ENCODE measurements at places on chromosomes 7 and 10. TPM values are rescaled to one million over a fixed set of nuclear protein-coding genes. Genes with fewer than 3 reads are reported as not detected.

DNA sequence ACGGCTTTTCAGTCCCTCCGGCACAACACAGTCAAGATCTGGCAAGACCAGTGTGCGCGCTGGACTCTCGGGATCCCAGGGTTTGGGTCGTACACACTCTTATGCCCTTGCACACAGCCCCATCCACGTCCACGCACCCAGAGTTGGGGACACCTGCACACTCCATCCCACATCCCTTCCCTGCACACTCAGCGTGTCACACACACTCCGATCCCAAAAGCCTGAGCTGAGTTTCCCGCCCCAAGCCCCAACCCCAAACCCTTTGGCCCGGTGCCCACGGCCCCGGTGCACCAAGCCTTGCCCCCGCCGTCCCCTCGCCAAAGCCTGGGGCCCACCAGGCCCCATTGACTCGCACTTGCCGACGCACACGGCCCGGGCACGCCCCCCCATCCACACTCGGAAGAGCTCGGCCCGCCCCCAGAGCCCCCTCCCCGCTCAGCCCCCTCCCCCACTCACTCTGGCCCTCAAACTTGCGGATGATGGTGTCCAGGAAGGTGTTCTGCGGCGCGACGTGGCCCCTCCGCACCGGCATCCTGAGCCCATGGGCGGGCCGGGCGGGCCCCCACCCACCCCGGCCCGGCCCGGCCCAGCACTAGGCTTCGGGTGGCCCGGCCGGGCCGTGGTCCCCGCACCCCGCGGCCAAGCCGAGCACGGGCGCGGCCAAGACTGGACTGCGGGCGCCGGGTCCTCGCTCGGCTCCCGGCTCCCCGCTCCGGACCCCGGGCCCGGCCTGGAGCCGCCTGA lies 567 bp downstream of the KCNH2 start:
- no peak for DNase-seq

DNA sequence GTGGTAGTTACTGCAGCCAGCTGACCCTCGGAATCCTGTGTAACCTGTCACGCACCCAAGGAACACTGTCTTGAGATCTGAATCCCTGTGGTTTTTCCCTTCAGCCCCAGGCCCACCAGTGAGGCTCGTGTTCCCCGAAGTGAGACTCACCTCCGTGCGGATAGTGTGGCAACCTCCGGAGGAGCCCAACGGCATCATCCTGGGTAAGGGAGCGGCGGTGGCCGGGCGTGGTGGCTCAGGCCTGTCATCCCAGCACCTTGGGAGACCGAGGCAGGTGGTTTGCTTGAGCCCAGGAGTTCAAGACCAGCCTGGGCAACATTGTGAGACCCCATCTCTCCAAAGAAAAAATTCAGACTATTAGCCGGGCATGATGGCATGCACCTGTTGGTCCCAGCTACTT lies 549.9 kb upstream of the FOXK1 start:
- no peak for DNase-seq

DNA sequence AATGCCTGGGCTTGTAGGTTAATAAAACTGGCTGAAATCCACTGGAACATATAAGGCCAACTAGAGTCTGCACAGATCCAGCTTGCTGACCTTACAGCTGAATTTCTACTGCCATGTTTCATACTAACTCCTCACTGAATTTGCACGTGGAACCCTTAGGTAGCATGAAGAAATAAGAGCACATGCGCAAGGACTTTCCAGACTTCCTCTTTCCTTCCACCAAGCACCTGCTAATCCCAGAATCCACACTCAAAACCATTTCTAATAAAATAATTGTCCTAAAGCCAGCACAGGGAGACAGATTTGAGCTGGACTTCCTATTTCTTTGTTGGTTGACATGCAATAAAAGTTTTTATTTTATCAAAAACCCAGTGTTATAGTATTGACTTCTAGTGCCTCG lies 46.8 kb downstream of the NPVF start:
- no peak for DNase-seq

DNA sequence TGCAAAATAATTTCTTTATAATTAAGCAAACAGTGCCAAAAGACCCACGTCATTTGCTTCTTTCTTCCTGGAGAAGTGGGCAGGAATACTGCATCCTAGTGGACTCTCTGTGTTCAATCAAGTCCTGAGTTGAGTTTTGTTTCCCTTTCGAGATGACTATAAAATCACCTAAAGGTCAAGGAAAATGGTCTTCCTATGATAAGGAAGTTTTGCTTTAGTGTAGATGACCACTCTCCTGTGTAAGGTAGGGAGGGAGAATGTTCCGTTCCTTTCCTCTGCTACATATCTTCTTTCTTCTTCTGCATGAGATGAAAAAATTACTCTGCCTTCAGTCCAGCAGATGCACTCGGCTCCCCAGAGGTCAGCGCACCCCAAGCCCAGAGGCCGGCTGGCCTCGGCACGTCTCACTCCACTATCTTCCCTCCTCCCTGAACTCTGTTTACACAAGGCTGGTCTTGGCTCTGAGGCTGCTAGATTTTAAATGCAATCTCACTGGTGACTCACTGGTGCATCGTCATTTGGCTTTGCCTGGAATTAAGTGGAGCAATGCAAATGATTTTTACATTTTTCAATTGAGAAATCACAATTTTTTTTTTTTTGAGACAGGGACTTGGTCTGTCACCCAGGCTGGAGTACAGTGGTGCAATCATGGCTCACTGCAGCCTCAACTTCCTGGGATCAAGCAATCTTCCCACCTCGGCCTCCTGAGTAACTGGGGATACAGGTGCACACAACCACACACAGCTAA lies 18.6 kb upstream of the VDAC2 start:
- peak; percentile 89 for DNase-seq

DNA sequence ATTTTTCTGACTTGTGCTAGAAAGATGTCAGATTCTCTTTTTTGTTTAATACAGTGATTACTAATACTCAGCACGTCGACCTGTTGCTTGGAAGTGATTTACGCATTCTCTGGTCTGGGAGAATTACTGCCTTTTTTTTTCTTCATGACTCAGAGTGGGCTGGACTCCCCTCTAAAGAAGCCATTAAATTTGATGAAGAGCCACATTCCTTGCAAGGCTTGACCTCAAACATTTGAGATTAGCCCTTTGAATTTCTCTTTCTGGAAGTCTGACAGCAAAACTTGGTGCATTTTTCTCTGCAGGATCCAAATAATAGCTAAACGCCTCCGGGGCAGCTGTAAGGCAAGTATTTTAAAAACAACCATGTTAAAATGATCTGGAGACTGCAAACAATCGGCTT lies 171.6 kb downstream of the GALNT17 start:
- peak; percentile 72 for DNase-seq

DNA sequence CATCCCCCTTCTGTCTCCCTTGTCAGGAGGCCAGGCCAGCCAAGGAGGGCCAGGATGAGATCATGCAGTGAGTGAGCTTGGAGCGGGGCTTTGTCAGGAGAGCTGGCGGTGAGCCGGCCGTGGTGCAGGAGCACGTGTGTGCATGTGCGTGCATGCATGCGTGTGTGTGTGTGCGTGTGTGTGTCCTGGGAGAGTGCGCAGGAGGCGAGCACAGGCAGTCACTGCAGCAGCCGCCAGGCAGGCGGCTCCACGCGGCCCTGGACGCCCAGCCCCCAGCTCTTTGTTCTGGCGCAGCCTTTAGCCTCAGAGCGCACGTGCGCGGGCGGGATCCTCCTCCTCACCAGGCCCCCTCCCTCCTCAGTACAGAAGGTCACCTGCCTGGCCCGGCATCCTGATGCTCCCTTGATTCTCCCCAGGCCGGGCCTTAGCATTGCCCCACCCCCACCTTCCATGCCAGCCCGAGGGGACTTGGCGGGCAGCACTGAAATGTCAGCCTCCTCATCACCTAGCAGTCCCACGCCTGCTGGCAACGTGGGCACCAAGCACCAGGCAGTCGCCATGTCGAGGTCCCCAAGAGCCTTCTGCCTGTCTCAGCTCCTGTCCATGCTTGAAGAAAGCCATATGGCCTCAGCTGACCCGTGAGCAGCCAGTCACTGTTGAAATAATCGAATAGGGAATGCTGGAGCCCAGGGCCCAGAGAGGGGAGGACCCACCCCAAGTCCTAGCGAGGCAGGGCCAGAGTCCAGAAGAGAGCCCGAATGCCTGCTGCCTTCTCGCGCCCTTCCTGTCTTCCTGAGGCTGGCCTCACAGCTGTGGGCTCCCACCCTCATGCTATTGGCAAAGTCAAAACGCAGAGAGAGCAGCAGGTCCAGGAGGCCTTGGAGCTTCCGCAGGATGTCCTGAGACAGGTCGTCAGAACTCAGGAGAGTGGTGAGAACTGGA lies 125.9 kb upstream of the PPIF start:
- DNase-seq = no peak

DNA sequence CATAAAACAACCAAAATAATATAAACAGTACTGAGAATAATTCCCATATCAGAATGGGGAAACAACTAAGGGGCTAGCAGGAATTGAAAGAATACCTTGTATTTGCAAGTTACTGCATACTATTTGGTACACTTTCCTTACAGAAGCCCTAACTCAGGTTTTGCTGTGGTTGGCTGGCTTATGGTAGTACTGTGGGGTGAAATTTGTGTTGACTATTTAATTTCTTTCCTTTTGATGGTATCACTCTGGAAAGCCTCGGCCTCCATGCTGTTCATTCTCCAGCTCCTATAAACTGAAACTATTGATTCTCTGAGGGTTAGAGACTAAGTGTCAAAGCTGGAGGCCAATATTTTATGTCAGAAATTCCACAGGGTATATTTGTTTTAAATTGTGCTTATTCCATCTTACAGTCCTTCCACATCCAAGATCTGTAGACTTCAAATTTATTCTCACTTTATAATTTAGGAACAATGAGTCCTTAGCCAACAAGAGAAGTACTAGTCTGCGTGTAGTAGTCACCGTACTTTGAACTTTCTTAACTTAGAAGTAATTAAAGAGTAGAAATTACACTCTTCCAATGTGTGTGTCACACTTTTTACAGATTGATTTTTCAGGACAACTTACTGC lies 13.4 kb downstream of the SKIDA1 start:
- DNase-seq = peak; percentile 4

DNA sequence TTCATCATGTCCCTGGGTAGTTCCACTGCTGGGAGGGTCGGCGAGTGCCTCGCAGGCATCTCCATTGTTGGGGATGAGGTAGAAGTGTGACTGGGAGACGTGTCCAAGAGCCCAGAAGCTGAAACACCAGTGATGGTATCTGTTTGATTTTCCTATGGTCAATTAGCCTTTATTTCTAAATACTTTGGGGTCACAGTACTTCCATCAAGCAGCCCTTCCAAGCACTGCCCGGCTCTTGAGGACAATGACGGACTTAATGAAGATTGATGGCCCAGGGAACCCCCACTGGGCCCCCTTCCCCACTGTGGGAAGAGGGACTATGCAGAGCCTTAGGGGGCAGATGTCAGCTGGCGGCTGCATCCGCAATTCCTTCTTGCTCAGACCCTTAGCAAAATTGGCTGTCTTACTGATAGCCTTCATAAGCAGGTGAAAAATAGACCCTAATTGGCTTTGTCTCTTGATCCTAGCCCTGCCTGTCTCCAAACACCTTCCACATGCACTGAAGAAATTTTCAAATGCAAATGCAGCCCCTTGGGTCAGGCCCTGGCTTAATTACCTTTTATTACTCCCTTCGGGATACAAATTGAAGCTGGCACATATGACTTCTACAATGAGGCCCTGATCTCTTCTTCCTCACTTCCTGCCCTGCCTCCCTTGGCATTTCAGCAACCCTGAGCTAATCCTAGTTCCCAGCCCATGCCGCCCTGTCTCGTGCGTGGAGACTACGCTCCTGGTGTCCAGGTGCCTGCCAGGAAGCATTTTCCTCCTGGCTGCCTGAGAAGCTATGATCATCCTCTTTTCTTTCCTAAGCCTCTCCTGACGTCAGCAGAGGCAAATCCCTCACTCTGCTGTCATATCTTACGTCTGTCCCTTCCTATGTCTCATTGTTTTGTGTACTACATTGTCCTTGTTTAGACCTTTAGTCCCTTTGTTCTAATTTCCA lies 124.5 kb upstream of the GDF10 start:
- DNase-seq = no peak

GRCh38 chr7:124269774-124270173 lies 236.9 kb upstream of the TMEM229A start:
- no peak for DNase-seq

DNA sequence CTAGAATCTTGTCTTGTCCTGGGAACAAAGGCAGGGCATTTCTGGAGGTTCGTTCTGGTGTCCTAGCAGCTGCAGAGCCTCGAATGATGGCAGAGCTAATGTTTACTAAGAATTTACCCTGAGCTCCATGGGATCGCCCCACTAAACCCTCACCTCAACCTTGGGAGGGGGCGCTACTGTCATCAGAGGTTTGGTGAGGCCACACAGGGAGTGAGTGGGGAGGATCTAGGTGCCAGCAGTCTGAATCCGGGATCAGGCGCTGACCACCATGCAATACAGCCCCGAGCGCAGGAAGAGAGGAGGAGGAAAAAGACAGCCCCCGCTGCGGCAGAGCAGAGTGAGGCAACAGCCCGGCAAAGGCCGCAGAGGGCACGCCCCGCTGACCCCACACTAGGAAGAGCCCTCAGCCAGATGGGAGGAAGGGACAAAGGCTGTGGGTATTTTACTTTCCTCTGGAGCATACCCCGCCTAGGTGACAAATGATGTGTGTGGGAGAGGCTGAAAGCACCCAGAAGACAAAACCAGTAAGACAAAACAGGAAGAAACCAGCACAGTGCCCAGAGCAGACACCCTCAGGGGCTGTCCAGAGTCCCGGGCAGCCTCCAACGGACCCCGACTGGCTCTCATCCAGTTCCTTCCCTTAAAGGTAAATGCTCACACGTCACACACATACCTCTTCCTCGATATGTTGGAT lies 103.5 kb downstream of the FAM53B start:
- DNase-seq = no peak

GRCh38 chr10:127989481-127990012 lies 82.6 kb downstream of the PTPRE start:
- DNase-seq = peak; percentile 34

GRCh38 chr7:34091321-34091917 lies 186.1 kb downstream of the BMPER start:
- peak; percentile 34 for DNase-seq

GRCh38 chr7:80883154-80884025 lies 35.5 kb downstream of the SEMA3C start:
- DNase-seq = peak; percentile 100

GRCh38 chr7:105707381-105707780 lies 126.1 kb upstream of the EFCAB10 start:
- no peak for DNase-seq

GRCh38 chr10:75736151-75736640 lies 304.8 kb downstream of the LRMDA start:
- DNase-seq = no peak

GRCh38 chr7:120813546-120814252 lies 44.2 kb downstream of the TSPAN12 start:
- no peak for DNase-seq

SLIT1 gene
- total RNA-seq = not detected

ZNF488 gene
- total RNA-seq = 0.79 TPM

AEBP1 gene
- total RNA-seq = 0.44 TPM

PLXNA4 gene
- total RNA-seq = 6.2 TPM

Measured in M059J (cell line).